NCI-H446 (cell line): ENCODE measurements at places on chromosomes 6 and 20.

GRCh38 chr20:10467681-10468339 lies 32.7 kb downstream of the SLX4IP start:
- no peak for DNase-seq

- DNase-seq: no peak
These were observed 21.0 kb downstream of the LATS1 start for GRCh38 chr6:149696901-149697300.

DNA sequence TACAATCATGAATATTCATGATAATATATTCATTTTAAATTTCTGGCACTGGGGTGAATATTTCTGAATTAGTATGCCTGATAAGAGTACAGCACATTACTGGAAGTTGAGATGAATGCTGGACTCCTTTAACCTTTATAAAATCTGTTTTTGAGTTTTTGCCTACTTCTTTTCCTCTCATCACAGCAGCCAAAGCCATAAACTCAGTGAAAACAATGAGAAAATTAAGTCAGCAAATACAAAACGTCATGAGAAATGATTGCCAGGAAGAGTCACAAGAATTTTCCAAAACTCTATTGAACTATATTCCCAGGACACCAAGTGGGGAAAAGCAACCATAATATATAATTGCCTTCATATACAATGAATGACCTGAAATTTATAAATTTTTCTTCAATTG lies 837.6 kb downstream of the TBC1D32 start:
- DNase-seq: no peak

GRCh38 chr6:107833136-107833535 lies 9.0 kb upstream of the SCML4 start:
- no peak for DNase-seq

GRCh38 chr20:59667131-59667530 lies 62.8 kb downstream of the PHACTR3 start:
- no peak for DNase-seq

GRCh38 chr6:11272491-11273192 lies 40.2 kb upstream of the NEDD9 start:
- no peak for DNase-seq

DNA sequence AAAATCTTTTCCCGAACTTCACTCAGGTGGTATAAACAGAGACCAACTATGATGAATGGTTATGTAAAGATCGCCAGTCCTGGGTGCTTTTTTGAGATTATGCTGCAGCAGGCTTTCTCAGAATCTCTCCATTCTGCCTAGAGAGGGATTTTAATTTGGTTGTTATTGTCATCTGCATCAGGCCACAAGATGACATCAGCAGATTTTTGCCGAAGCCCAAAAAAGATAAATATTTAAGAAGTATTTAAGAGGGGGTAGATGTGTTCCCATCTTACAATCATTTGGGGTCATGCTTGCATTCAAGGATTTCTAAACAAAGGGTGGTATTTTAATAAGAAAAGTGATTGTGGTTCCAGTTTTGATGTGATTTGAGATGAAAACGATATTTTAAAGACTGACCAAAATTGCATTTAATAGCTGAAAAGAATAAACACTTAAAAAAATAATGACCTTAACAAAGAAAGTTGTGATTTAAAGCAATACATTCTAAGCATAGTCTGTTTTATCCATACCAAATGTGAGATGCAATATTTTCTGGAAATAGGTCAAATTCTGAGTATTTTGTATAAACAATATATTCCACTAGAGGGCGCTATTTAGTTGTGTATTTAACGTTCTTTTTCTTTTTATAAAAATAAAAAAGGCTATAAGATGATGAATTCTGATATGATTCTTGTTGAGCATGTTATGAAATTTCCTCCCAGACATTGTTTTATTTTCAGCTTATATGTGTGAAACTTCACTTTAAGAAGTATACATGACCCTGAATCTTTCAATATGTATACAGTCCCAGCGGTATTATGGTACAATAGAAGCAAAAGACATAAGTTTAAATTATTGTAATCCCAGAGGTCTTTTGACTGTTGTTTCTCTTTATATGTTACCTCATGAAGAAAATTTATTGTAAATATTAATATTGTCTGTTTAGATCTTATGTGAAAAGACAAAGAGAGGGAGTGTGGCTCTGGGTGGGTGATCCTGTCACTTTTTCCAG lies 51.0 kb upstream of the ZFP64 start:
- DNase-seq: no peak

- DNase-seq: no peak
These were observed 123.7 kb downstream of the IRF4 start for GRCh38 chr6:515267-515666.

DNA sequence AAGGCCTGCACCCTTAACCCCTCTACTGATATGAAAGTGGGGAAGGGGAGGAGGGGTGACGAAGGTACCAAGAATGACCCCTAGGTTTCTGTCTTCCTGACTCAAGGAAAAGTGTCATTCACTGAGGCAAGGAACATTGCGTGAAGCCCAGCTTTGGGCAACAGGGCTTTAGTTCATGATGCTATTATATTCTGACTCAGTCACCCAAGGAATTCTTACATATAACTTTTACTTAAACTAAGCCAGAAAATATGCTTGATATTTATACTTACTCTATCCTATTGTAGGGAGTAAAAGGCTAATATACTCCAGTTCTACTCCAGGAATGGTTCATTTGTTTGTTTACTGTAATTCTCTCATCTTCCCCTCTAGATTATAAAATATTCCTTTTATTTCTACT lies 60.5 kb downstream of the DOP1A start:
- no peak for DNase-seq

DNA sequence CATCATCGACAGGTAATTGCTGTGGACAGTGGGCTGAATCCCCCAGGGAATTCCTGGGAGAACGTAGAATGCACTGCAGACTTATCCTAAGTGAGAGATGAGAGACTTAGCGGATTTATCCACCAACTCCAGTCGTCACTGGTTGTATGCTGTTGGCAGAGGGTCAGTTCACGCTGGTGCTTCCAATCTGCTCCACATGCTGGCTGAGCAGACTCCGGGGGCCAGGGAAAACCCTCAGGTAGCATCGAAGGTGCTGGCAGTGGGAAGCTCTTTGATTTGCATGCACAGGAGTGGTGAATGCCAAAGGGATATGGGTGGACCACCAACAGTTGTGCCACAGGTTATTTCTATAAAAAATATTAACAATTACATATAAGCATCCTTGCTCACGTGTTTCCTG lies 20.2 kb downstream of the TTLL9 start:
- DNase-seq: no peak

- DNase-seq: no peak
These were observed 71.7 kb upstream of the RNF24 start for GRCh38 chr20:4086771-4087687.

DNA sequence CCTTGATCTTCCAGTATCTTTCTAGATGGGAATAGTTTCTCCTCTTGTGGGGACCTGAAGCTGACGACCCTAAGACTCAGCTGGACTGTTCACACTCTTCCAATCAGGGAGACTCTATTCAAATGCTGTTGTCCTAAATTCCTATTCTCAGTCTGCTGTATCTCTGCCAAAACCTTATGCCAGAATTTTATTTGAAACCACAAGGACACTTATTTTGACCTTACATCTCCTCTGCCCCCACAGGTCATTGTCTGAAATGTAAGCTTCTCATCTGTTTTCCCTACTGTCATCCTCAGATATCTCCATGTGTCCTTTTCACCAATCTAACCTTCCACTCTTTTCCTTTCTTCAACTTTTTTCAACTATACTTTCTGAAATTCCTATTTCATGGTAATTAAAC lies 289.5 kb upstream of the SGK1 start:
- no peak for DNase-seq

DNA sequence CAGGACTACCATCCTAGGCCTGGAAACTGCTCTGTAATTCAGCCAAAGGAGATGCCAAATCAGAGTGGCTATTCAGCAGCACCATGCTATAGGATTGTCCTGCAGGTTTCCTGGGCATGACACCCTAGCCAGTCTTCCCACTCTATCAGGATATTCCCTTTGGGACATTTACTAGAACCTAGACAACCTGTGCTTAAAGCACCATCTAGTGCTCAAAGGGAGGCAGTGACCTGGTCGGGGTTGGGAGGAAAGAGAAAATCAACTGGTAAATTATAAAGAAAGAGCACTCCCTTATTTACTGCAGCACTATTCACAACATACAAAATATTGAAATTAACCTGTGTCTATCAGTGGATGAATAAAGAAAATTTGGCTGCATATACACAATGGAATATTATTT lies 67.2 kb upstream of the SMLR1 start:
- no peak for DNase-seq

DNA sequence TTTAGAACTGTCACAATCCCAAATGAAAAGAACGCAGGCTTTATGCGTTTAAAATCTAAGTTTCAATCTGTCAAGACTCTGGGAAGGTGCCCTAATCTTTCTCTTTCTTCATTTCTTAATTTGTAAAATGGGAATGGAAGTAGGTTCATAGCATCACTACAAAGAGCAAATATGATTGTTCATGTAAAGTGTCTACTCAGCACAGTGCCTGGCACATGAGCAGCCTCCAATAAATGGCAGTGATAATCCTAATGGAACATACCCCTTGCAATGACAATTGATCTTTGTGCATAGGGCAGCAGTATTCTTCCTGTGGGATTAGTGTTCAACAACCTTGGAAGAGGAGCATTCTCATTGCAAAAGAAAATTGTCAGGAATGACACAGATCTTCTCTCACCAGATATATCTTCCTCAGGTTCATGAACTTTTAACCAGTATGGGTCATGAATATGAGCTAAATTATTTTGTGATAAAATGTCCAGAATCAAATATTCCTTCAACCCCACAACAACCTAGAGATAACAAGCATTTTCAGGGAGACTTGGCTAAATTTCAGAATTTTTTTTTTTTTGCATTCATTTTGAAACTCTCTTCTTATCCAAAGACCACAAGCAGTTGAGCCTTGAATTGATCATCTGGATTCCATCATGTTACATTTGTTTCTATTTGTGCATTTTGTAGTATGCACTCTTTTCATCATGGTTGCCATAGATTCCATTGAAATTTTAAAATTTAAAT lies 149.1 kb downstream of the TBX18 start:
- DNase-seq: no peak

- DNase-seq: no peak
These were observed 7.9 kb upstream of the BLCAP start for GRCh38 chr20:37535443-37536132.

DNA sequence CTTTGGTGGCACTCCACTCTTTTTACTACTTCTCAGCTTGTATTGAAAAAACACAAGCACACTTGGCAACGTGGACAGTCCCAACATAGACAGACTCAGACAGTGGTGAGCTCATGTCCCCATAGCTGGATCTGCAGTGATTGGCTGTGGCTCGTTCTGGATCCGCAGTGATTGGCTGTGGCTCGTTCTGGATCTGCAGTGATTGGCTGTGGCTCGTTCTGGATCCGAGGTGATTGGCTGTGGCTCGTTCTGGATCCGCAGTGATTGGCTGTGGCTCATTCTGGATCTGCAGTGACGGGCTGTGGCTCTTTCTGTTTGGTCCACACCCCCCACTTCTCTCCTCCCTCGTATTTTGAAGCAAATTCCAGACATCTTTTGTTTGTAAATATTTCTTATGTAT lies 28.0 kb downstream of the OSBPL2 start:
- no peak for DNase-seq

DNA sequence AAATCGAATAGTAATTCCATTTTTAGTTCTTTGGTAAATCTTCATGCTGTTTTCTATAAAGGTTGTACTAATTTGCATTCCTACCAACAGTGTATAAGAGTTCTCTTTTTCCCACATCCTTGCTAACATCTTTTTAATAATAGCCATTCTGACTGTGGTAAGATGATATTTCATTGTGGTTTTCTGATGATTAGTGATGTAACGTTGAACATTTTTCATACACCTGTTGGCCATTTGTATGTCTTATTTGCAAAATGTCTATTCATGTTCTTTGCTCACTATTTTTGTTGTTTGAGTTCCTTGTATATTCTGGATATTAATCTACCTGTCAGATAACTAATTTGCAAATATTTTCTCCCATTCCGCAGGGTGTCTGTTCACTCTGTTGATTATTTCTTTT lies 64.5 kb downstream of the LIN28B start:
- no peak for DNase-seq

DNA sequence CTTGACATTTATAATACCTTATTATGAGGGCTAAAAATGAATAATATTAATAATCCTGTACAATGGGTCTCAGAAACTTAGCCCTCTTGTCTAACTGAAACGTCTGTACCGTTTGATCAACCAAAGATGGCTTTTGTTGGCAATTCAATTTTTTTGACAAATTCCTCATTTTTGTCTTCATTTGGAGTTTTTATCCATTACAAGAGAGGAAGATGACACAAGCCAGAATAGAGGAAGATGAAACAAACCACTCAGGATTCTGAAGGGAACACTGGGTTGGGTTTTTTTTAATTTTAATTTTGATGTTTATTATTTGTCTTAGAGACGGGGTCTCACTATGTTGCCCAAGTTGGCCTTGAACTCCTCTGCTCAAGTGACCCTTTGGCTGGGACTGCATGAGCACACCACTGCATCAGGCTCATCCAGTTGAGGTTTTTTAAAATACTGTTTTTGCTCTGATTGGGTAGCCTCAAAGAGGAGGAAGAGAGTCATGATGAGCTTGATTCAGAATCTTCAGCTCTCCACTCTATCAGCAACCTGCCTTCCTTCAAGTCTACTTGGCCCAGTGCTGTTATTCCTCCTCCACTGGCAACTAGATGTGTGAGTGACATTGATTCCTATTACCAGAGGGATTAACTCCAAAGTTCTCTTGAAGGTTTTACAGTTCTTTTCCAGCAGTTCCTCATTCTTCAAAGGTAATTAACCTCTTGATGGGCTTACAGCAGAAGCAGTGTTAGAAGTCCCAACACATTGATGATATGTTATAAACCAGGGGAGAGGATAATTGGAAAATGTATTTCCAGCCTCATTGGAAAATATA lies 71.3 kb downstream of the ATXN1 start:
- no peak for DNase-seq

GRCh38 chr6:149137594-149137993 lies 179.9 kb upstream of the TAB2 start:
- no peak for DNase-seq

DNA sequence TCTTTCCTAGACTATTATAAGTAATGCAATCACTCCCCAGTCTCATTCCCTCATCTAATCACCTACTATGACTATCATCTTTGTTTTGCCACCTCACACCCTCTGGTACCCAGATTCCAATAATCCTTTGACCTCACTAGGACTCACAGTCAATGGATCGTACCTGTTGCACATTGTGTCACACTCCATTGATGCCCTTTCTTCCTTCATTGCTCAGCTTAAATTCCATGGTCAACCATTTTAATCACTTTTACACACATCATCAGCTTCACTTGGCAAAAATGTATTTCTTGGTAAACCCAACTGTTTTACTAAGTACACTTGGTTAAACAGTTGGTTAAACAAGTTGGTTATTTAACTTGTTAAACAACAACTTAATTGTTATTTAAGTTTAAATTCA lies 44.0 kb downstream of the CEP162 start:
- no peak for DNase-seq

GRCh38 chr6:111406200-111406721 lies 76.8 kb downstream of the REV3L start:
- no peak for DNase-seq

- DNase-seq: no peak
These were observed 119.2 kb upstream of the LAMA2 start for GRCh38 chr6:128763599-128764300.

GRCh38 chr6:9566096-9566495 lies 848.8 kb downstream of the TFAP2A start:
- DNase-seq: no peak

- no peak for DNase-seq
These were observed 115.7 kb upstream of the RALGAPA2 start for GRCh38 chr20:20827992-20828597.
